ENCODE measurements at places on chromosomes 1 and 21.

GRCh38 chr21:35324372-35325220 lies 275.5 kb upstream of the RUNX1 start:
- peak; percentile 44 for DNase-seq

DNA sequence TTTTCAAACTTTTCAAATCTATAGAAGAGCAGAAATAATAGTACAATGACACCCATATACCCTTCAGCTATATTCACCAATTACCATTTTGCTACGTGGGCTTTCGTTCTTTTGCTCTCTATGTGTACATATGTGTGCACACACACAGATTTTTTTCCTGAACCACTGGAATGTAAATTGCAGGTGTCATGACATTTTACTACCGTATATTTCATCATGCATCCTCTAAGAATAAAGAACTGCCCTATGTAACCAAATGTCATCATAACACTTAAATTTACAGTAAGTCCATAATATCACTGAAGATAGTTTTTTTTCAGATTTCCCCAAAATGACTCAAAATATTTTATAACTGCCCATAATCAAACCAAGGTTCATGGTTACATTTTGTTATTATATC lies 88.4 kb upstream of the GFI1 start:
- DNase-seq, result no peak

DNA sequence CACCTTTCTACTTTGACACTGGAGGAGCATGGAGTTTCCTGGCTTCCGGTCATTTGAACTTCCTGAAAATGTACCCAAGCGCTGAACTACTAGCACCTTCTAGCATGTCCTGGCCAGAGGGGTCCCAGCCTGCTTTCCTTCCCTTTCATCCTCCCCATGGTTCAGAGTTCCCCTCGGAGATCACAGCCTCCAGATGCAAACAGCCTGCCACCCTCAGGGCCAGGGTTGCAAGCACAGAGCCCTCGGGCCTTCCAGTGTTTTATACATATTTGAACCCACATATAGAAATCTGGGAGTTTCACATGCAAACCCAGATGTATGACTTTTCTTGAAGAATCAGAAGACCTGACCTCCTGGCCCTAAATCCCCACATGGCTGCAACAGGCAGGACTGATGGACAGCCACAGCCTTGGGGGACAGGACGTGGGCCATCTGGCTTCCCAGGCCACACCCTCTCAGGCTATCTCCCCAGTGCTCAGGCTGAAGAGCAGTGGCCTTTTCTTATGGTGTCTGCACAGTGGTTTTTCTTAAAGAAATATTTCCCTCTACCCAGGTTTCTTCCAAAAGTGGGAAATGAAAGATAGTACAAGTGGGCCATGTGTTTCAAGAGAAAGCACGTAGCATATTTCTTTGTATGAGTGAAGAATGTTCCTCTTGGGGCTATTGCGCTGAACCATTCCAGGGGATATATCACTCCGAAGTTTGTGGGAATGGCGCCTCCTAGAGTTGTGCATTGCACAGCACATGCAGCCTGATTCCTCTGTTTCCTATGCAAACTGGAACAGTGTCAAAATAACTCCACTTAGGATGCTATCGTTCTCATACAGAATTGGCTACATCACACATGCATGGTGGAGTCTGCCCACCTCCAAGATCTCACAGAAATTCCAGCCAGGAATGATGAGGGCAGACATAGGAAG lies 232.0 kb upstream of the VAMP3 start:
- DNase-seq, result no peak

- DNase-seq, result no peak
These were observed 7.1 kb downstream of the AMIGO1 start for GRCh38 chr1:109502364-109502851.

DNA sequence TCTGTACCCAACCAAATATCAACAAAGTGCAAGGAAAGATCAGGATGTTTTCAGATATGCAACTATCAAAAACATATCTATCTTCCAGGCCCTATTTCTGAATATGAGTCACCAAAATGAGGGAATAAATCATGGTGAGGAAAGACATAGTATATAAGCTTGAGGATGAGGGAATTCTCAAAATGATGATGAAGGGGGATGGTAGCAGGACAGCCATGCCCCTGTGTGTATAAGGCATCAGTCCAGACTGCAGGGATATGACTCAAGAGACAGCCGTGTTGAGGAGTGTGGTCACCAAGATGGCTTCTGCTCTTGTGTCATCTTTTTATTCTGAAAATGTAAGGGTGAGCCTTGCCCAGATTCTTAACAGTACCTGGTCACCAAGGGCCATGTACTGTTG lies 4.4 kb upstream of the WDR64 start:
- no peak for DNase-seq

- no peak for DNase-seq
These were observed 5.7 kb upstream of the C1orf162 start for GRCh38 chr1:111467865-111468716.

DNA sequence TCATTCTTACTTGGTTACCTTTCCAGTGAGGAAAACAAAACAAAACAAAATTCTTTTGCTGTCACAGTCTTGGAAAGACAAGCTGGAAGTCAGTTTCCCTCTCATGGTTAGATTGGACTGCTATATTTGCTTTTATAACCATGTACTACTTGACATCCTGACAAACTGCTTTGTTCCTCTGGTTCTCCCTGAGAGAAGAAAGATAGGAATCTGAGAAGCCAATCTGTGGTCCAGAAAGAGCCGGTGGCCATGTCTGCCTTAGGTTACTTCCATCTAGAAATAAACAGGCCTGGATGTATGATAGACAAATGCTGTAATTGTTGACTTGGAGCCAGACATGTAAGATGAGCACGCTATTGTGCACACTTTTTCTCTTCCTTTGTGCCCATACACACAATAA lies 330.0 kb downstream of the BRINP3 start:
- no peak for DNase-seq

- no peak for DNase-seq
These were observed 181.2 kb upstream of the SGIP1 start for GRCh38 chr1:66352792-66353191.

- DNase-seq, result no peak
These were observed 51.7 kb upstream of the POU3F1 start for GRCh38 chr1:38098101-38098847.

GRCh38 chr1:179875596-179876299 lies 1.9 kb downstream of the TOR1AIP2 start:
- no peak for DNase-seq

- no peak for DNase-seq
These were observed 38.4 kb downstream of the NOS1AP start for GRCh38 chr1:162107911-162108310.

DNA sequence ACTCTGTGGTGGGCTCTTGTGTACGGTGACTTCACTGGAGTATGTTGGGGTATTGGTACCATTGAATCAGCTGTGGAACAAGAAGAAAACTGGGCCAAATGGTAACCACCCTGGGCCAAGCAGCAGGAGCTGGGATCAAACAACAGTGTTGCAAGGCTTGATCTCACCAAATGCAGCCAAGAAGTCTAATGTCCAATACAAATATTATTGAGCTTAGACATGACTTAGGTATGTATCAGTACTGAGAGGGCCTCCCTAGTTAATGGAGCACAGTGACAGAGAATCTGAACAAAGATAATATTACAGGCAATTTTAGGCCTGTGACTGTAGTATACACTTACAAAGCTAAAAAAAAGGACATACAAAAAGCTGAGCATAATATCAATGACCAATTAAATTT lies 604.8 kb downstream of the PLA2G4A start:
- no peak for DNase-seq

- no peak for DNase-seq
These were observed 24.4 kb downstream of the CELF3 start for GRCh38 chr1:151692226-151692625.

DNA sequence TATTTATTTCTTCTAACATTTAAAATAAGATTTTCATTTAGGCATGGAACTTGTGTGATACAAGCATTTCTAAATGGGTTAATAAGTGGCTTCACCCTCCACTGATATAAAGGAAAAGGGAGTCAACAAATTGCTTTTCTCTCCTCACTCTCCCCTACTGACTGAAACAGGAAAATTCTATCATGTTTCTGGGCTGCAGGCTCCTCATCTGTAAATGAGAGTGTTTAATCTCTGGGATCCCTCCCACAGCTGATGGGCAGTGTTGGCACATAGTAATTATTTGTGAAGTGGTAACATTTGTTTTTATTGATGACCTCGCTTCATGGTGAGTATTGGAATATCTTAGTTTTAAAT lies 69.8 kb upstream of the WARS2 start:
- DNase-seq, result no peak

DNA sequence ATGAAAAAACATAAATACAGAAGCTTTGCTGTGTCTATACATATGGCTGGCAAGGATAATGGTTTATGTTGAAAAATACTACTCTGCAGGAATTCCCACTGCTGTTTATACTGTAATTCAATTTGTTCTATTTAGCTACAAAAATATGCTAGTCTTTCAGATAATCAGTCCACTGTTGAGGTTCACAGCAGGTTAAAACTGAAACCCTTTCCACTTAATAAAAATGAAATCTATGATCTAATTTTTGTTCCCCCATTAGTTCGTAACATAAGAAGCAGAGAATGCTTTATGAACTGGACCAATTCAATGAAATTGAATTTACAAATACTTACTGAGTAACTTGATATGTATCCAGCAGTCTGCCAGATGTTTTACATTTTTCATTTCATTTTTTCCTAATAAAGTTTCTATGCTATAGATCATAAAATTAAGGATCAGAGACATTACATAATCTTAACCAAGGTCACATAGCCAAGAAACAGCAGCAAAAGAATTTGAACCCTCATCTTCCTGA lies 360.1 kb upstream of the BEND5 start:
- no peak for DNase-seq

DNA sequence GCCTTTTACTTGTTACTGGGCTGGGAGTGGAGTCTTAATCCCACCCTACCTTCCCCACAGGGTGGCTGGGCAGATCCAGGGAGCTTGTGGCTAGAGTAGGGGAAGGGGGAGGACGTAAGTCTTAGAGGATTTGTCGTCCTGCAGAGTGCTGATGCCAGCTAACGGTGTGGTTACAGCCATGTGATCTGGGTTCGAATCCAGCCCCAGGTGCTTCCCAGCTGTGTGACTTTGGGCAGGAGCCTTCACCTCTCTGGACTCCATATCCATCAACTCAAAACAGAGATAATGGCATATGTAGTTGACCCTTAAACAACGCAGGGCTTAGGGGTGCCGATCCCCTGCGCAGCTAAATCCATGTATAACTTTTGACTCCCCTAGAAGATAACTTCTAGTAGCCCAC lies 108.4 kb upstream of the TMEM51 start:
- no peak for DNase-seq

GRCh38 chr1:109357616-109358015 lies 40.1 kb downstream of the SORT1 start:
- DNase-seq, result no peak

- no peak for DNase-seq
These were observed 108.0 kb upstream of the KIF26B start for GRCh38 chr1:245046769-245047168.

- no peak for DNase-seq
These were observed 299.1 kb downstream of the PCP4 start for GRCh38 chr21:40166291-40166843.

Measured in tibial artery (tissue), 4 donors.